Activated T-helper 1 cell treated with Interleukin-2 at 50 U/mL for 16 hours (primary cell): ENCODE measurements at places on chromosomes 2 and 18.

DNA sequence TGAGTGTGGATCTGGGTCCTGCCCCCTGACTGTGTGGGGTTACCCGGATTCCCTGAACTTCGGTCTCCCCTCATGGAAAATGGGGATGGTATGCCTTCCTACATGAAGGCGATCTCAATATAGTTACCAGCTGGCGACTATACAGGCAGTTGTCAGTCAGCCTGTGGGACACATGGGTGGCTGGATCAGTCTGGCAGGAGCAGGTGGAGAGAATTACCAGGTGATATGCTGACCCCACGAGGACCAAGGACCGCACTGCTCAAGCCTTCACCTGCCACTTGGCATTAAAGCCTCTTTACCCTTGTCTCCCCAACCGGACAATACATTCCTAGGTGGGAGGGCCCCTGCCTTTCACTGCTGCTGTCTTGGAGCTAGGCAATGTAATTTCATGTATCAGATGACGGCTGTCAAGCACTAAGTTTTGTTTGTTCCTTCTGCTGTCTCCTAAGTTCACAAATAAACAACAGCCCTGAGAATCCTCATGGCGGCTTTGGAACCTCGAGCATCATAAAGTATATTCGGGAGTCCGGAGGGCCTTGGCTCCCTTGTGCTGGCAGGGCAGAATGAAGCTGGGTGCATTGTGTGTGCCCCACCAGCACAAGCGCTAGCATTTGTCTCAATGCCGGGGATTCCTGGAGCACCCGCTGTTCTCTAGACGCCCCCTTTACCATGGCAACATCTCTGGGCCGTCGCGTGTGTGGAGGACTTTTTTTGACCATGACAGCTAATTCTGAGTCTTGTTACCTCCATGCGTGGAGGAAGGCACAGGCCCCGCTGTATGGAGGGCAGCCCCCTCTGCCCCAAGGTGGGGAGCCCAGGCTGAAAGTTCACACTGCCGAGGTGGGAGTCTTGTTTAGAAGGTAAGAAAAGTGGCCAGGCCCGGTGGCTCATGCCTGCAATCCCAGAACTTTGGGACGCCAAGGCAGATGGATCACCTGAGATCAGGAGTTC, 48.6 kb downstream of the PDCL3 start:
- no peak for DNase-seq

DNA sequence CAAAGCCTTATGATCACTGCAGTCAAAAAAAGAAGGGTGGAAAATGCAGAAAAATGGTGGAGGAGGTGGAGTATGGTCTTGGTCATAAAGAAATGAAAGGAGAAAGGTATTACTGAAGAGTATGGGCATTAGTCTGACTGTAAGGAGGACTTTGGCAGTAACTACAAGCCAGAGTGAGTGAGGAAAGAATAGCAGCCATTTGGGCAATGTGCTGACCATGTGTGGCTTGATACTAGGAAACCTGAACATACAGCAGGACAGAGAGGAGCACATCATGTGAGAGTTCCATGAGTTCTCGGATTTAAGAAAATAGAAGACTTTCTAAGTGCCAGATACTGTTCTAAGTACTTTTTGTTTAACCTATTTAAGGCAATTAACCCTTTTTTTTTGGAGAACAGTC, 8.5 kb downstream of the DTNA start:
- no peak for DNase-seq

- DNase-seq, result no peak
Measured at GRCh38 chr2:218996937-218997336, 3.7 kb upstream of the CRYBA2 start.

- no peak for DNase-seq
Measured at GRCh38 chr2:172811027-172811426, 75.4 kb downstream of the RAPGEF4 start.

DNA sequence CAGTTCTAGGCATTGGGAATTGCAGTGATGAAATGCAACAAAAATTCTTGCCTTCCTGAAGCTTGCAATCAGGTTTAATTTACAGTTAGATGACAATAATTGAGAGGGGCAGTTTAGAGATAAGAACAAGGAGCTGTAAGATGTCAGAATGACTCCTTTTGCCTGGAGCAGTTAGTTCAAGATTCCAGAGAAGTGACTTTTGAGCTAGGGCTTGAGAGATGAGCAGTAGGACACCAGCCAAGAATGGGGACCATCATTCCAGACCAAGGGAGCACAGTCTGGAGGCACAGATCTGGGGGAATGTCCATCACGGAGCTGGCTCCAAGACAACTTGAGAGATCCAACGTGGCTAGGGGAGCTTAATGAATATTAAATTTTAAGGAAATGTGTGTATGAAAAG, 26.8 kb downstream of the CACNB4 start:
- DNase-seq, result no peak

GRCh38 chr2:175449616-175450015, 268.1 kb upstream of the ATP5MC3 start:
- no peak for DNase-seq

GRCh38 chr2:84338069-84338468, 121.0 kb downstream of the SUCLG1 start:
- DNase-seq, result no peak

DNA sequence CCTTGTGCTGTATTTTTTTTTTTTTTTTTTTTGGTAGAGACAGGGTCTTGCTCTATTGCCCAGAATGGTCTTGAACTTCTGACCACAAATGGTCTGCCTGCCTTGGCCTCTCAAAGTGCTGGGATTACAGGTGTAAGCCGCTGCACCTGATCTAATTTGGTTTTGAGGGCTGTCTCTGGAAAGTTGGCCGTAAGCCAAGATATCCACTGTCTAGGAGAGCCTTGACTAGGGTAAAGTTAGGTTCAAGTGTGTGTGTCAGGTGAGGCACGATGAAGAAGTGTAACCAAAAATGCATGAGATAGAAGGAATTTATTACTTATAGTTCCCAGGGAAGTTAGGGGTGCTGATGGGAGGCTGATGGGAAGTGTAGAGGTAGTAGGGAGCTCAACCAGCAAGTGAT, 46.7 kb downstream of the INO80C start:
- DNase-seq, result no peak

- DNase-seq, result no peak
Measured at GRCh38 chr2:131105950-131106801, 1.0 kb downstream of the PLEKHB2 start.

DNA sequence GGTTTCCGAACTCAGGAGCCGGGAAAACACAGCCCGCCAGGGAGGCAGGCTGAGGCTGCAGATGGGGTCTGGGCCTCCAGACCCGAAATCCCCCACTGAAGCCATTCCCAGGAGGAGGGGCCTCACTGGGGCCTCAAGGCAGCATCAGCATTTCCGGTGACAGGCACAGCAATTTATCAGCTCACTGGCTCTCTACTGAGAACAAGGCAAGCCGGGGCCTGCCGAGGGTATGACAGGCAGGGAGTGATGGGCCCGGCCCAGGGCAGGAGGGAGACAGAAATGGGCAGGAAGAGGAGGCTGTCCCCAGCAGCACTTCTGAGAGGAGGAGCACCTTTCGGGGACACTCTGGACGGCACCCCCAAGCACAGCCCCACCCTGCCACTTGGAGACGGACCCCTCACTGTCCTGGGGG, 12.5 kb downstream of the SDC1 start:
- DNase-seq, result no peak

DNA sequence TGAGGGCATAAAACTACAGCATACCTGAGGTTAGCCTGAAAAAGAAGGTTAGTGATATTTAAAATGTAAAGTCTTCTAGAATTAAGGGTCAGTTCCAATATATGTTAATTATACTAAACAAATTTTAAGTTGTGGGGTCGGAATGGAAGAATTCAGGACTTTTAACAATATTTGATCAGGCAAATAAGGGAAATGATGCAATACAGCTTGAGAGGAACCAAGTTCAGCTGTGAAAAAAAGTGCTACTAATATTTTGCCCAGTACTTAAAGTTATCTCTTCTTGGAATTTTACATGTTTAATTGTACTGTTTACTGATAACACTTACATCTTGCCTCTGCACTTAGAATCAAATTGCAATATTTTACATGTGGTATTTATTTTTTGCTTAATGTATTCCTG, 345.5 kb upstream of the CWC22 start:
- no peak for DNase-seq

GRCh38 chr2:146981921-146982320, 862.9 kb upstream of the ACVR2A start:
- DNase-seq, result no peak

DNA sequence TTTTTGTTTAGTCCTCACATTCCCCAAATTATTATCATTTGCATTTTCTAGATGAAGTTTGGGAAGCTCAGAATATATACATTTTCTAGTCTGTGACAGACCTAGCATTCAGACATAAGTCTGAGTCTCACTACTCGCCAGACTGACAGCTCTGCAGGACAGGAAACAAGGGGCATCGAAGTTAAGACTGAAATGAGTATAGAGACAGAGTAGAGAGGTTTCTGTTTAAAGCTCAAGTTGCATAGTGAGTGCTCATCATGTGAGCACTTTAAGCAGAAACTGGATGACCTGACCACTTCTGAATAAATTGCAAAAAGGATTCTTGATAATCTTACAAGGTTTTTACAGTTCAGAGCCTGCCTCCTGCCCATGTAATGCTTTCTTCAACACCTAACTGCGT, 1.1 kb downstream of the HADHB start:
- no peak for DNase-seq

- DNase-seq, result no peak
Measured at GRCh38 chr2:35462226-35462998, 893.2 kb upstream of the CRIM1 start.

GRCh38 chr2:136206613-136207012, 88.7 kb upstream of the CXCR4 start:
- DNase-seq, result no peak

- no peak for DNase-seq
Measured at GRCh38 chr2:64754570-64754969, 100.9 kb upstream of the SERTAD2 start.

- DNase-seq, result no peak
Measured at GRCh38 chr18:68734308-68734707, 19.4 kb upstream of the TMX3 start.

- no peak for DNase-seq
Measured at GRCh38 chr18:74225193-74225840, 66.4 kb downstream of the CYB5A start.

GRCh38 chr2:15738943-15739342, 147.3 kb downstream of the DDX1 start:
- DNase-seq, result no peak

DNA sequence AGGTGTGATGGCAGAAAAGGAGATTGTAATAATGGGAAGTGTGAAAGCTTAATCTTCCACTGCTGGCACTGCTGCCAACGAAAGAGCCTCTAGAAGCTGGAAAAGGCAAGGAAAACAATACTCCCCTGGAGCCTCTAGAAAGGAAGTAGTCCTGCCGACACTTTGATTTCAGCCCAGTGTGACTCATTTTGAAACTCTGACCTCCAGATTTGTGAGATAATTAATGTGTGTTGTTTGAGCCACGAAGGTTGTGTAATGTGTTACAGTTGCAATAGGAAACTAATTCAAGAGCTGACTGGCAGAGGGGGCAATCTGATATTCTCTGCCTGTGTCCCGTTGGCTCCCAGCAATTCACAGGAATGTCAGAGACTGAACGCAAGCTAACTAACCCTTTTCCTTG, 219.2 kb upstream of the UBE2E3 start:
- no peak for DNase-seq

GRCh38 chr2:203637471-203638167, 68.8 kb upstream of the CD28 start:
- no peak for DNase-seq

DNA sequence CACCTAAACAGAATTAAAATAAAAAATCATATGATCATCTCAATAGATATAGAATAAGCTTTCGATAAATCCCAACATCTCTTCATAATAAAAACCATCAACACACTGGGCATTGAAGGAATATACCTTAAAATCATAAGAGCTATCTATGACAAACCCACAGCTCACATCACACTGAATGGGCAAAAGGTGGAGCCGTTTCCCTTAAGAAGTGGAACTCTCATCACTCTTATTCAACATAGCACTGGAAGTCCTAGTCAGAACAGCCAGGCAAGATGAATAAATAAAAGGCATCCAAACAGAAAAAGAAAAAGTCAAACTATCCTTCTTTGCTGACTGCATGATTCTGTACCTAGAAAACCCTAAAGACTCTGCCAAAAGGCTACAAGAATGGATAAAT, 510.3 kb downstream of the ZNF804A start:
- DNase-seq, result no peak

- DNase-seq, result no peak
Measured at GRCh38 chr2:182543741-182544525, 117.1 kb upstream of the PDE1A start.

GRCh38 chr18:37476182-37476581, 89.4 kb downstream of the CELF4 start:
- DNase-seq, result no peak

DNA sequence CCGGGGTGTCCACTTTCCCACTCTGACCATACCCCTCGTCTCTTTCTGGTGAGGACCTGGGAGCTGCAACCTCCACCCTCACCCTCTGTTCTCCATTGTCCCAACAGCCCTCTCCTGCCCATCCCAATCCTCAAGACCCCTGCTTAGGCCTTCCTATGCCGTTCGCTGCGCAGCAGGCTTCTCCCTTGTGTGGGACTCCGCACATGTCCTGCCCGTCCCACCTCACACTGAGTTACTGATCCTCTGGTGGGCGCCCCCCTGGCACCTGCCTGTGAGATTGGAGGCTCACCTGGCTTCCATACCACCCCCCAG, 119.5 kb upstream of the SNTG2 start:
- no peak for DNase-seq

DNA sequence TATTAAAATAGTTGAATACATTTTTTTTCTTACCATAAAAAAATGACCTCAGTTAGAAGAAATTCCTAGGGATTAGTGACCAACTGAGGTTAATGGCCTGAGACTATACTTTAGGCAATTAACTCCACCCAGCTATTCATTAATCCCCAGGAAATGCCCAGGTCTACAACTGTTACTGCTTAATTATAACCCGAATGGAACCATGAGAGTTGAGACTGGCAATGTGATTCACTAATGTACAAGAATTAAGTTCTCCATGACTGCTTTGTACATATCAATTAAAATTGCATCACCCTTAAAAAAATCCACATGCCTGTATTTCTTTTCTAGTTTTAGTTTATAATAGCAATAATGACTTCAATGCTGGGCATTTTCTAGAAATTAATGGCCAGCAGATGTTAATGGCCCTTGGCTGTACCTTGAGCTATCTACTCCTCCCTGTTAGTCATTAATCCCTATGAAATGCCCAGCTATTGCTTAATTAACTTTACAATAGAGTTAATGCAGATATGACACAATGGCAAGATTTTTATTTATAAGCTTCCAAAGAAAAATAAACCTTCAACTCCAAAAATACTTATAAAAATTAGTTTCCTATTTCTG, 44.1 kb downstream of the ERBB4 start:
- DNase-seq, result no peak

GRCh38 chr2:143768991-143769390, 639.8 kb downstream of the ARHGAP15 start:
- DNase-seq, result no peak

GRCh38 chr2:241535871-241536655, 22.5 kb upstream of the BOK start:
- DNase-seq, result no peak
